Kidney (tissue), 22 donors: ENCODE measurements at places on chromosomes 5 and 9. TPM values are rescaled to one million over a fixed set of nuclear protein-coding genes. Genes with fewer than 3 reads are reported as not detected.

Gene PRXL2C
- polyA plus RNA-seq, result 6.4 TPM

Gene ACTBL2
- not detected for polyA plus RNA-seq

Gene PHYHD1
- 122 TPM for polyA plus RNA-seq

Gene ARHGEF37
- polyA plus RNA-seq, result 6.9 TPM

Gene NR6A1
- 1.2 TPM for polyA plus RNA-seq

Gene CTSV
- 11.2 TPM for polyA plus RNA-seq

Gene TYRP1
- polyA plus RNA-seq, result 10.0 TPM

Gene MYO10
- polyA plus RNA-seq, result 7.6 TPM

Gene CDKN2A
- not detected for polyA plus RNA-seq

Gene PCDHAC1
- polyA plus RNA-seq, result 0.43 TPM

Gene LMX1B
- 2.6 TPM for polyA plus RNA-seq

Gene SAXO1
- polyA plus RNA-seq, result not detected

Gene DBH
- polyA plus RNA-seq, result 0.39 TPM

Gene SLC6A3
- polyA plus RNA-seq, result 0.09 TPM
